ENCODE measurements at places on chromosomes 2 and 18.
A peak's percentile ranks its signal among the peaks of the same experiment; 100 is the strongest.

DNA sequence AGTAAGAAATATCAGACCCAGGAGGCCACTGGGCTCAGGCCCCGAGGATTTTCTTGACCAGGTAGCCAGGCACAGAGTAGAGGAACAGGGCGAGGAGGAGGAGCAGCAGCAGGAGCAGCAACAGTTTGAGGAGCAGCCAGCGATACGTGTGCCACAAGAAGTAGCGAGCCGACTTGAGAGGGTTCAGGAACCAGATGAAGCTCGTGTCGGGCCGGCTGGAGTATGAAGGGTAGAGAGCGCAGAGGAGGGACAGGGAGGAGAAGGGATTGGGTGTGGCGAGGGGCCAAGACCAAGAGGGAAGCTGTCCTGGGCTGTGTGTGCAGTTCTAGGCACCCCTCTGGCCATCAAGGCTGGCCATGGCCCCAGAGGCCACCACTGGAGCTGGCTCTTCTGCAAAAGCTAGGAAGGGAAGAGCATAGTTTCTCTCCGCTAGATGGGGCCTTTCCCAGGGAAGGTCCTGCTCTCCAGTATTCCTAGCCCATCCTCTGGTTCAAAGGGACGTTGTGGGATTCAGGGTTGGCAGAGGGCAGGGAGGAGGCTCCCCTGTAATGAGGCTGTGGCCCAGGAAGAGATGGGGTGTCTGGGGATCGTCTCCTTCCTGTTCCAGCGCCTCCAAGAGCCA, 17.8 kb downstream of the OTOF start:
- DNase-seq = no peak

DNA sequence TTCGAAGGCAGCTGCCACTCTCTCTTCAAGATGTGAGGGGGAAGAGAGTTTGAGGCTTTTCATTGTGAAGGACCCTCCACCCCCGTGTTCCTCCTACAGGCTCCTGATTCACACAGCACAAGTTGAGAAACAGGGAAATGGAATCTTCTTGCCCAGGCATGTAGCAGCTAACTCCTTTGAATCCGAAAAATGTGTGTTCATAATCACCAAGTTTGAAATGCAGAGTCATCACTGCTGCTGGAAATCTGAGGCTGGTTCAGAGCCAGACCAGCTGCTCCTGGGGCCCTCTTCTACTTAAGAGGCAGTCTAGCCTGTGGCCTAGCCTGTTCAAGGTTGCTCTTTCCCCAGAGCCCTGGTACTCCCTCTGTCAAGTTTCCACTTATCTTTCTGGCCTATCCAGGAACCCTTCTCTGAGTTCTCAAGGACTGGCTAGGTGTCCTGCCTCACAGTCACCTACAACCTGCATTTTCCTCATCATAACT, 166.4 kb downstream of the TMEM247 start:
- DNase-seq = peak; percentile 80

DNA sequence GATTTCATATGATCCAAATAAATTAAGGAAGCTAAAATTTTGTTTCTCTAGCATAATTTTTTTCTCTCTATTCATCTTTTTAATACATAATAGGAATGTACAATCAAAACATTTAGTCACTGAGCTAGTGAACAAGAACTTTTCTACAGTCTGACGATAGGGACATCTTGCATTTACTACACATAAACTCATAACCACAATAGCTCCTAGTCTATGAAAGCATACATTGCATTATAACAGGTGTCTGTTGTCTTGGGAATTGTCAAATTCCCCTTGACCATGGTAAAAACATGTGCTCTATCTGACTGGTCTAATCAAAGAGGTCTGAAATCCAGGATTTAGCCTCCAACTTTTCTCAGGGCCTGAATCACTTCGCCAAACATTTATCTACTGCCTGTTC, 144.8 kb downstream of the FAM124B start:
- no peak for DNase-seq

- DNase-seq = no peak
Measured at GRCh38 chr2:219491278-219491963, 7.3 kb upstream of the GMPPA start.

DNA sequence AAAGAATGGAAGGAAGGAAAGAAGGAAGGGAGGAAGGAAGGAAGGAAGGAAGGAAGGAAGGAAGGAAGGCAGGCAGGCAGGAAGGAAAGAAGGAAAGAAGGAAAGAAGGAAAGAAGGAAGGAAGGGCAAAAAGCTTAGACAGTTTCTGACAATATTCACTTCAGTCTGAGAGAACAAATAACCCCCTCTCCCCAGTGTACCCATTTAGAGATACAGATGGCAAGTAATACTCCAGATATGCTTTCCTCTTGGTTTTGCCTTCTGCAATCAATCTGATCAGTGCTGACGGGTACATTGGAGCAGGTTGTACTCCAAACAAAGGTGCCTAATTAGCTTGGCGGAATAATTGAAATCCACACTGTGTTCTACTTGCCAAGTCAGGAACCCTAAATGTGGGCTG, 534.6 kb upstream of the TMEFF2 start:
- no peak for DNase-seq

Data from putamen (tissue), 1 donor.